Erythroblast (primary cell): ENCODE measurements at places on chromosomes 3 and 15.

- DNase-seq = no peak
These were observed 13.6 kb upstream of the DENND6A start for GRCh38 chr3:57706462-57706861.

- no peak for DNase-seq
These were observed 10.7 kb downstream of the ARID3B start for GRCh38 chr15:74551714-74552113.

GRCh38 chr3:14343338-14344112 is 58.9 kb upstream of the SLC6A6 start:
- no peak for DNase-seq

DNA sequence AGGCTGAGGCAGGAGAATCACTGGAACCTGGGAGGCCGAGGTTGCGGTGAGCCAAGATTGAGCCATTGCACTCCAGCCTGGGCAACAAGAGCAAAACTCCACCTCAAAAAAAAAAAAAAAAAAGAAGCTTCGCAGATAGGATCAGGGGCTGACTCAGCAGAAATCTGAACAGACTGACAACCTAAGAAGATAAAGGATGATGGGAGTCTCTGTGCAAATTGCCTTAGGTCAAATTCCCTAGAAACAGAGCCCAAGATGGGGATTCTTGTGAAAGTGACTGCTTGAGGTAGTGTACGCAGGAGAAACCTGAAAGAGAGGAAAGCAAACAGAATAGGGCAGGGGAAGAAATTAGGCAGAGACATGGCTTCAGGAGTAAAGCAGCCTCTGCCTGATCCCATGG is 160.8 kb upstream of the LRIG1 start:
- DNase-seq = peak; percentile 3

DNA sequence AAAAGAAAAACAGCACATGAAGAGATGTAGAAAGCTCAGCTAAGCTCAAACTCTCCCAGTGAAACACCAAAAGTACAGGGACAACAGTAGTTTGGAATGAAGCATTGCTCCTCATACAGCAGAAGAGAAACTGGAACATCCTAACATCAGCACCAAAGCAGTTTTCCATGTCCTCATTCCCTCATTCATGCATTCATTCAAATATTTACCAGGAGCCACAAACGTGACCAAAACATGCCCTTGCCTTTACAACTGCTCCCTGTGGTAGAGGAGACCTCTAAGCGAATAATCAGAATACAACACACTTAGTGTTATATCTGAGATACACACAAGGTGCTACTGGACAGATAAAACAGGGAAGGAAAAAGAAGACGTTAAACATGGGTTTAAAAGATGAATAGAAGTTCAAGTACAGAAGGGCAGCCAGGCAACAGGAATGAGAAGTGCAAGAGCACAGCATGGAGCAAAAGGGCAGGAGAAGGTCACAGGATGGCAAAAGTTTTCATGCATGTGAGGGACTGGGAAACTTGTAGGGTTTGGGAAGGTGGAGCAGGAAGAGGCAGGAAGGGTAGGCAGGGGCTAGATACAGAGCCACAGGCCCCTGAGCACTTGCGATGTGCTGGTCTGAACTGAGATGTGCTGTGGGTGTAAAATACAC is 58.5 kb upstream of the LMCD1 start:
- DNase-seq = peak; percentile 26

- DNase-seq = no peak
These were observed 24.5 kb upstream of the GOLGA6C start for GRCh38 chr15:75233504-75234190.

- no peak for DNase-seq
These were observed 39.1 kb downstream of the ATP2C1 start for GRCh38 chr3:130932979-130933378.

- DNase-seq = no peak
These were observed 177.3 kb downstream of the KLF13 start for GRCh38 chr15:31503758-31504461.

- peak; percentile 40 for DNase-seq
These were observed 242.8 kb upstream of the UBE2E2 start for GRCh38 chr3:22960105-22960984.

- DNase-seq = no peak
These were observed 27.0 kb upstream of the CSPG5 start for GRCh38 chr3:47605652-47606051.

GRCh38 chr3:8420612-8421011 is 81.0 kb upstream of the LMCD1 start:
- DNase-seq = no peak

- DNase-seq = no peak
These were observed 234.8 kb upstream of the WNT5A start for GRCh38 chr3:55721716-55722484.

GRCh38 chr15:98835876-98836275 is 171.7 kb downstream of the PGPEP1L start:
- DNase-seq = no peak
